ENCODE measurements at places on chromosomes 12 and 14.

DNA sequence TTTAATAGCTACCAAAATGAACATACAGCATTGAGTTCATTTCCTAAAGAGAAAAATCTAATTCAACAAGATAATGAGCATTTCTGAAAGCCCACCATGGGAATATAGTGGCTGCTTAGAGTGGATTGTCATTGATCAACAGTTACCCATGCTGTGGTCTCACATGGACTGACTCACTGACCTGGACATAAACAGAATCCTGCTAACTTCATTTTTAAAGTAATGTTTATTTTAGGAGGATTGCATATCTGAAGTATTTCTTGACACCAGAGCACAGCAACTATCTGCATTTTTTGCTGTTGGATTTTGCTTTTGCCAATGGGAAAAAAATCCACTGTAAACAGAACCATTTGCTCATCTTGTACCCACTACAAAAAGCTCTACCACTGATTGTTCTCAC lies 71.7 kb downstream of the KCNC2 start:
- no peak for DNase-seq

GRCh38 chr12:111359231-111359913 lies 9.5 kb downstream of the PHETA1 start:
- peak; percentile 51 for DNase-seq

DNA sequence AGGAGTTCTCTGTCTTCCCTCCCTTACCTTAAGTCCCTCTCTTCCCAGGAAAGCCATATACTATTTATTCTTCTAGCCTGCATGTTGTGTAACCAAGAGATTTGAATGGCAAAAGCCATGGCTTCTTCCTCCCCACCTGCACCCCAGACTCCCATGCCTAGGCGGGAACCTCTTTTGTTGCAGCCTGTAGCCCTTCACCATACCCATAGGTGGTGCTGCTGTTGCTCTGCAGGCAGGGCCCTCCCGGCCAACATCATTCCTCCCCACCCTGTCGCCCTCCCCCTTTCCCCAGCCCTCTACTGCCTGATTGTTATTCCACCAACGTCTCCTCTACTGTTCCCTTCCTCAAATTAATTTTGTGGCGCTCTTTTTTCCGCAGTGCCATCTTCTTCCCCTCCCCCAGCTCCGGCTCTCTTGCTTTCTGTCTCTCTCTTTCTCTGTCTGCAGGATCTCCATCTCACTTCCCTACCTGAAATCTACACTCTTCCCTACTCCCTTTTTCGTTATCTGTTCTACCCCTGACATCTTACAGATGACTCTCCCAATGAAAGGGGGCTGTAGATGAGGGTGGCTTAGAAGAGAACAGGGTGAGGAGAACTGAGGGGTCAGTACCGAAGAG lies 13.8 kb downstream of the NGDN start:
- peak; percentile 36 for DNase-seq

DNA sequence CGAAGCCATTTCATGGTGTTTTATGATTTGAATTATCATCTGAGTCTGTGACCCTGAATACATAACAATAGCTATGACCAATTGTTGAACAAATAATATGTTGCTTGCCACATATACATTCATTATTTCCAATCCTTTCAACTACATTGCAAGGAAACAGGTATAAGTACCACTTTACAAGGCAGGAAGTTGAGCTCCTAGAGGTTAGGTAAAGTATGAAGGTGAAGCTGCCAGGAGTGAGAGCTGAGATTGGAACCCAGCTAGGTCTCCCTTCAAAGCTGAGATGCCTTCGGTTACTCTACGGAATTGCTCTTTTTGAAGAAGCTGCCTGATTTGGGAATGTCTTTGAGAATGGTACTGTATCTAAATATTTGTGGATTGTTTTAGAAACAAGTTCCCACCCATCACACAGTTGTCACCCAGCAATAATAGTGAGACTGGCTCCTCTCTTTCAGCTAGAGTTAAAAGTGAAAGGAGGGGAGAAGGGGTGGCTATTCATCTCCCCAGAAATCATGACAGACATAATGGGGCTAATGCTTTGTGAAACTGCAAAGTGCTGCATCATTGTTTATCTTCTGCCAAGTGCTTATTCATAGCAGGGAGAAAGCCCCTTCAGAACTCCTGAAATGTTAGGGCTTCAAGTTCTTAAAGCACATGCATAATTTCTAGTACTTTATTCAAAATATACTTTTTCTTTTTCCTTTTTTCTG lies 75.9 kb upstream of the AMIGO2 start:
- DNase-seq = no peak

DNA sequence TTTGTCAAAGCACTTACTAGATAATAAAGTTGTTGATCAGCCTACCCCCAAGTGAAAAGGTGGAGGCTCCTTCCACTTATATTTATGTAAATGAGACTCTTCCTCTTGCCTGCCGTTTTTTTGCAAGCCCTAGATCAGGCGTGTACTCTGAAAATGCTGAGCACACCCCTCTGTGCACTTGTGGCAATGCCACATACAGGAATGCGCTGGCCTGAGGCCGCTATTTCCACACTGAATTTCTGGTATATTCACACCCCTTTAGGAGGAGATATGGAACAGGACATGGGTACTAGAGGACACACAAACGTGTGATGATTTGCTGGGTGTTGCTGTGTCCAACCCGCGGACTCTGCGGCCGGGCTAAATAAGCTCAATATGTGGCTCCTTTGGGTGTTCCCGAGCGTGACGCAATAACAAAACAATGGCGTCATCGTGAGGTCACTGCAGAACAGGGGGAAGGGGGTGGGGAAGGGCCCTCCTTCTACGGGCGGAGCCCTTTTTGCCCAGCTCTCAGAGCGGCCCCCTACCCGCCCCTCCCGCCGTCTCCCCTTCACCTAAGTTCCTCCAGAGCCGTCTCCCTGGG lies 554 bp upstream of the TSPAN31 start:
- DNase-seq = peak; percentile 74

DNA sequence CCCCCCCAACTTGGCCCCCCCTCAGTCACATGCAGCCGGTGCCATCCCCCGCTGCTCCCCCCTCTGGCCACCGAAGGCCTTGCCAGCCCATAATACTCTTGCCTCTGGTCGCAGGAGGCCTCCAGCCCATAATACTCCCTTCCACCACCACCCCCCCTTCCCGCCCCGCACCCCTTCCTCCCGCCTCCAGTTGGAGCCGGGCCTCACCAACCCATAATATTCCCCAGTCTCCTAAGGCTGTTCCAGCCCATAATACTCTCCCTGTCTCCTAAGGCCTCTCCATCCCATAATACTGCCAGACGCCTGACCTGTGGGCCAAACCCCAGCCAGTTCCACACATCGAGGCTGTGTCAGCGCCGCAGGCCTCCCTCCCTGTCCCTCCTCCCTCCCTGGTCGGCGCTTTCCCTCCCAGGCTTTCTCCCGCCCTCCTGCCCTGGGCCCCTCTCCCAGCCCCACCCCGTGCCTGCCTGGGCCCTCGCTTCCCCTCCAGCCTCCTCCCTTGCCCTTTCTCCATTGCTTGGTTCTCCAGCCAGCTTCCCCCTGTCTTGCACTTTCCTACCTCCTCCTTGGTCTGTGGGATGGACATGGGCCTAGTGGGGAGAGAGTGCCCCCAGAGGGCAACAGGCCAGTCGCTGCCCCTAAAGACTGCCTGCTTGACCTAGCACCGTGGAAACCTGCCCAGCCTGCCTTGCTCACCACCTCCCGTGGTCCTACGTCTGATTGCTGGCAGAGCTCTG lies 6.8 kb upstream of the CHD4 start:
- peak; percentile 90 for DNase-seq

GRCh38 chr14:104051092-104051813 lies 34.2 kb upstream of the ASPG start:
- no peak for DNase-seq

GRCh38 chr12:15883536-15883935 lies 1.3 kb downstream of the STRAP start:
- DNase-seq = no peak

GRCh38 chr12:27931390-27931789 lies 41.1 kb downstream of the PTHLH start:
- no peak for DNase-seq

GRCh38 chr12:57490126-57490525 lies 2.3 kb downstream of the MARS1 start:
- DNase-seq = no peak

DNA sequence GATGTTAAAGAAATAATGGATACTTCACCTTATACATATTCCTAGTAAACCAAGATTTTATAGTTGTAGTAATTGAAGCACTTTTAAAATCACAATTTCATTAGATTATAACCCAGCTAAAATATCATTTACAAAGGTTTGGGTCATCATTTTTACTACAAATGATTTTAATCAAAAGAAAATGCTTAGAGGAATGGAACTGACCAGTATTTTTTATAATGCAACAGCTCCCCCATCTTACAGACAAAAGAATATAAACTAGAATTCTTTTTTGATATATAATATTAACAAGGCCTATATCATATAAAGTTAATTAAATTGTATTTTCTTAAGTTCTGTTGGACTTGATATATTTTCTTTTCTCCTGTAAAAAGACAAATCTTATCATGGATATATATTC lies 20.4 kb upstream of the LRFN5 start:
- DNase-seq = no peak

DNA sequence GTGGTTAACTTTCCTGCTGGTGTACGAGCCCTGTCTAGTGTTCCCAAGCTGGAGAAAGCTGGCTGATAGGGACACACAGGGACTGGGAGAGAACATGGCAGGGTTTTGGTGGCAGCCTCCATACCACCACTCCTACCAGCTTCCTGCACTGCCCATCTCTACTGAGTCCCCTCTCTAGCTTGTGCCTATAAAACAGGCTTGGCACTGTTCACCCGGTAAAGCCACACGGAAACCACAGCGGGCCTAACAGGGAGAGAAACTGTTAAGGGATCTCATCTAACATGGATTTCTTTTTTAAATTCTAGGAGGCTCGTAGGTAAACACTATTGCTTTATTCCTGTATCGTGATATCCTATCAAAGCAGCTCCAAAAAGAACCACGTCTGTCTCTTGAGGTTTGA lies 204.7 kb downstream of the TTC7B start:
- DNase-seq = no peak

GRCh38 chr12:2454601-2455177 lies 340.1 kb upstream of the FKBP4 start:
- no peak for DNase-seq

GRCh38 chr12:84718906-84719305 lies 193.7 kb downstream of the SLC6A15 start:
- DNase-seq = no peak

DNA sequence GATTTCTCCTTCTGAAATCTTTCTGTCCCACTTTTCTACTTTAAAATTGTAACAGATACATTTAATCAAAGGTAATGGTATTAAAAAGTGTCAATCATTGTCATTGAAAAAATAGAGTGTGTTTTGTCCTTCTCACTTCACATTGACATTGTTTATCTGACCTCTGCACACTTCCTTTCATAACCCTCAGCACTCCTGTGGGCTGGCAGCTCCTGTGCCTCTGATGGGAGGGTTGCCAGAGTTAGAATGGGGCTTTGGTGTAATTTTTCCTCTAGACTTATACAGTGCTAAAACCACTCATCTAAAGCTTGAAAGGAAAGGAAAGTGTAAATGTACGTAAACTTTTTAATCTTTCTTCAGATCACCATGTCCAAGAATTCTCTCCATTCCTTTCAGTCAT lies 23.7 kb downstream of the KCNA1 start:
- no peak for DNase-seq

DNA sequence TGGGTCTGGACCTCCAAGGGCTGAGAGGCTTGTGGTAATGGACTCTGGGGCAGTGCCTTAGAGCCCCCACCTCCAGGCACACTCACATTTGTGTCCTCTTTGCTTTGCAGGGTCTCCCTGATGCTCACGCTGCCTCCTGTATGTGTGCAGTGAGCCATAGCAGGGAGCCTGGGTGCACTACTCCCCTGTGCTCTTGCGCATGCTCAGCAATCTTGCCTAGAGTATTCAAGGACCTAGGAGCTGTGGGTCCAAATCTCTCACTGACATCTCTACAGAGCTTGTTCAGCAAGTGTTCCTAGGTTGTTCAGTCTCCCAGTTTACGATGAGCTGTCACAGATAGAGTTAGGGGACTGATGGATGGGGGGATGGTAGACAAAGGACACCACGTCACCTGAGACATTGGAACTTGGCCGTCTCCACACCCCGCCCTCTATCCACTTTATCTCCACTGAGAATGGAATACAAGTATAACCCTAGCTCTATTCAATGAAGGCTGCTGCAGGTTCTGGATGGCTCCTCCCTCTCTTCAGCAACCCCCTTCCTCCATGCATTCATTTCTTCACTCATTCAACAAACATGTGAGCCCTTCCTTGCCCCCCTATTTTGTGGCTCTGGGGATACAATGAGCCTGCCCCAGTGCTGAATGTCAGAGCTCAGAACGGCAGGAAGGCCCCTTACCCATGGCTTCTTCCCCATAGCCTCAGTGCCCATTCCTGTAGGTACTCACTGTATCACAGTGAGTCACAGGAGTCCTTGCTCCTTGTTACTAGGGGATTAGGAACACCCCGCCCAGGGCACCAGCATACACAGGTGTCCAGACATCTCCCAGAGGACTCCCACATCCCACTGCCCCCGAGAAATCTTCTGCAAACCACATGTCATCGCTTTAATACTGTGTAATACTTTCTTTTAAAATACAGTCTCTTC lies 31.2 kb downstream of the FIGNL2 start:
- no peak for DNase-seq

DNA sequence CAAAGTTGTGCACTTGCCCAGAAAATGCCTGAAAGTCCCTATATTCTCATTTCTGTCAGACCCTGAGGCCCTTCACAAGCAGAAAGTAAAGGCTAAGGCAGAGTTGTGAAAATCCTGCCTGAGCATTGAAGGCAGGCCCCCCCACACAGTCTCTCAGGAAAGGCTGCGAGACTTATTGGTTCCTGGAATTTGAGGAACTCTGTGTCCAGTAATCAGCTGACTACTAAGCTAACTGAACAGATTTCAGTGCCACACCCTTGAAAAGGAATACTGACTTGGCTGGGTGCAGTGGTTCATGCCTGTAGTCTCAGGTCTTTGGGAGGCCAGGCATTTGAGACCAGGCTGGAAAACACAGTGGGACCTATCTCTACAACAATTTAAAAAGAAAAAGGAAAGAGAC lies 21.1 kb upstream of the PPP2R5E start:
- DNase-seq = no peak

GRCh38 chr12:6182279-6182898 lies 17.8 kb upstream of the CD9 start:
- peak; percentile 80 for DNase-seq

GRCh38 chr12:26711072-26711471 lies 121.9 kb downstream of the ITPR2 start:
- no peak for DNase-seq

DNA sequence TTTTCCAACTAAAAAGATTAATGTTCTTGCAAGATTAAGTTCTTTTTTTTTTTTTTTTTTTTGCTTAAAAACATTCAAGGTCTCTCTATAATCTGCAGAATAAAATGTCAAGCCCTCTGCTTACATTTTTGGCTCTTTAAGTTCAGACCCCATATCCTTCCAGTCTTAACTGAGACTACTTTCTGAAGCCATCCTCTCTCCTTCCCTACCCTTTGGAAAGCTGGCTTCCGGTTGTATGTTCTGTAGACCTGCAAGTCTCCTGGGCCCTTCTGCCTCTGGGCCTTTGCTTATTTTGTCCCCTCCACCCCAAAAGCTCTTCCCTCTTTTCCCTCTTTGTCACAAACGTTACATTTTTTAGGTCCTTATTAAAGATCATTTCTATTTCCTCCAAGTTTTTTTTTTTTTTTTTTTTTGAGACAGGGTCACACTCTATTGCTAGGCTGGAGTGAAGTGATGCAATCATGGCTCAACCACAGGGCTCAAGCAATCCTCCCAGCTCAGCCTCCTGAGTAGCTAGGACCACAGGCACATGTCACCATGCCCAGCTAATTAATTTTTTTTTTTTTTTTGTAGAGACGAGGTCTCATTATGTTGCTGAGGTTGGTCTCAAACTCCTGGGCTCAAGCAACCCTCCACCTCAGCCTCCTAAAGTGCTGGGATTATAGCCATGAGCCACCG lies 46.5 kb downstream of the PTPRB start:
- DNase-seq = no peak
